DMS79 treated with DMSO at 0.1 percent for 48 hours (cell line): ENCODE measurements at places on chromosomes 11 and 22.

DNA sequence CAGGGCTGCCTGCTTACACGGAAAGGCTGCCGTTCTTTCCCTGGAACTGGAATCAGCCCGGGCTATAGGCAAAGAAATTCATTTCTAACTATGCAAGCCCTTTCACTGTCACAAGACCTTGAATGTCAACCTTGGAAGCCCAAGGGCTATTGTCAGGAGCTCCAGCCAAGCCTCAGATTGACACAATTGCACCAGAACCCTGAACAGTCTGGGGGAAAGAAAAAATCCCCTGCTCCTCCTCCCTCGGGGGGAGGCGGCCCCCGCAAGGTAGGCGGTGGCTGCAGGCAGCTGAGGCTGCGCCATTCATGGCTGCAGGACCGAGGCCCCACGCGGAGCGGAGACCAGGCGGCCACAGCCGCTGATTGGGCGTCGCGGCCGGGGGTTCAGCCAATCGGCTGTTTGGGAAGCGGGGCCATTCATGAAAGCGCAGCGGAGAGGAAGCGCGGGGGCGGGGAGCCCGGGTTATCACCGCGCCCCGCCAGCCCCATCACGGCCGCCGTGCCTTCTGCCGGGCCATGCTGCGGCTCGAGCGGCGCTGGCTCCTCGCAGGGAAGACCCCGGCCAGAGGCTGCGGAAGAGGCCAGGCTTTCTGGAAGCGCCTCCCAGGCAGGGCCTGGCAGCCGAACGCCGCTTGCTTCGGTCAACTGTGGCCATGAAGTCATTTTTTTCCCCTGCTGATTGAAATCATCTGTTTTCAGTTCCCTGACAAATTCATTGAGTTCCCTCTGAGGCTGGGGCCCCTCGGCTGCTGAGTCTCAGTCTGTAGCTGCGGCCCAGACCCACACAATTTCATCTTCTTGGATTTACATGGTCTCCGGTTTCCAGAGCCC lies 38.1 kb upstream of the LINC01488 start:
- DNase-seq, result peak; percentile 57

DNA sequence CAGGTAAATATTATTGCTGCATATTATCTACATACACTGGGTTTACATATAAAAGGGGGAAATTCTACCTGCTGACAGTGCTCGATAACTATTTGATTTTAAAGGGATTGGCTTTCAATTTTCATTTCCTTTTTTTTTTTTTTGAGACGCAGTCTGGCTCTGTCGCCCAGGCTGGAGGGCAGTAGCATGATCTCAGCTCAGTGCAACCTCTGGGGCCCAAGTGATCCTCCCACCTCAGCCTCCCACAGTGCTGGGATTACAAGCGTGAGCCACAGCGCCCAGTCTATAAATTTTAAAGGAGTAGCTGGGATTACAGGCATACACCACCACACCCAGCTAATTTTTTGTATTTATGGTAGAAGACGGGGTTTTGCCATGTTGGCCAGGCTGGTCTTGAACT lies 3.2 kb upstream of the PCF11 start:
- no peak for DNase-seq

DNA sequence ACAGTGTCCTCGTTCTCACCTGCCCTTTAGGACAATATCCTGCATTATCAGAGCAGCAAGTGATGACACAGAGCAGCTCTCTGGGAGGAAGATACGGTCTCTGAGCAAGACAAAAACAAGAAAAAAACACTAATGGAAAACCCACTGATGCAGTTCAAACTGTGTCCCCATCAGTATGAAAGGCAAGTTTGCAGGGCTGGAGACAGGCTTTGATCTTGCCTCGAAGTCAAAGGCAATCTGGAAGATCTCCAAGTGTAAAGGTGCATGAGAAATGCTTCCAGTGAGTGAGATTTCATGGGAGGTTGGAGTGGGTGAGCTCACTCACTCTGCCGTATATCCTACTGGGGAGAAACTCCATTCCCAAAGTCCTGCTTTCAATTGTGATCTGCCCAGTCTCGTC lies 157.5 kb downstream of the KIRREL3 start:
- DNase-seq, result no peak

DNA sequence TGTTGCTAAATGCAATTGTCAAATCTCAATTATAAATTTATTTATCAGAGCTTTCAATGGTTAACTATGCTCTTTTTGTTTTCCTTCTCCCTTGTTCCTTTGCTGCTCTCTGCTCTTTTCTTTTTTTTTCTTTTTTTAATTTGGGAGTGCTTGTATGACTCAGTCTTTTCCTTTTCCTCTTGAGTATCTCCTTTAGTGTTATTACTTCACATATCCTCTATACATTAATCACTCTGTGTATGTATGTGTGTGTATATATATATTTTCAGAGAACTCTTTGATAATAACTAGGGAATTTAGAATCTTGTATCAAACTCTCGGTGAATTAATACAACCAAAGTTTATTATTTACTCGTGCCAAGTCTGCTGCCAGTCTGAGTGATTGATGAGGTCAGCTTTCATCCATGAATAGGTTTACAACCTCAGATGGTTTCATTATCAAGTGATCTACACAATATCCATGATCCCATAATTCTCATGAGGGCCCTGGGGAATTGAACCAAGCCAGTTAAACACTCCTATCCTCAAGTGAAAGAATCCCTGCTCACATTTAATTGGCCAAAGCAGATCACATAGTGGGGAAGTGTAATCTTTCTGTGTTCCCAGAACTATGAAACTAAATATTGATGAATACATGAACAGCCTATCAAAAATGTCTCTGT lies 743.4 kb upstream of the CNTN5 start:
- DNase-seq, result no peak

DNA sequence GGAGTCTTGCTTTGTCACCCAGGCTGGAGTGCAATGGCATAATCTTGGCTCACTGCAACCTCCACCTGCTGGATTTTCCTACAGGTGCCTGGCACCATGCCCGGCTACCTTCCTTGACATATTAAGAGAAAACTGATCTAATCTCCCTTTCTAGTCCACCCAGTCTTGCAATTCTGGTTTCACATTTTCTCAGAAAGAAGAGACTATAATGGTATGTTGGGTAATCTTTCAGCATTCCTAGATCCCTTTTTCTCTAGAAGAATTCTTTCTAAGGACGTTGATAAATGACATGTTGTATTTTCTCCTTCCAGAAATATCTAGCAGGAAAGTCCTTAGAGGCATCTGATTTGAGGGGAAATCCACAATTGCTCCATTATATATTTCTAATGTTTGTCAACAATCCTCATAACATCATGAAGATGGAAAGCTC lies 10.4 kb upstream of the HSPA8 start:
- DNase-seq, result peak; percentile 88

- no peak for DNase-seq
These were observed 1.4 kb upstream of the APOA5 start for GRCh38 chr11:116792869-116793771.

GRCh38 chr11:20474882-20475517 lies 87.5 kb downstream of the PRMT3 start:
- DNase-seq, result peak; percentile 22

GRCh38 chr22:24833881-24834495 lies 28.0 kb downstream of the SGSM1 start:
- DNase-seq, result no peak

DNA sequence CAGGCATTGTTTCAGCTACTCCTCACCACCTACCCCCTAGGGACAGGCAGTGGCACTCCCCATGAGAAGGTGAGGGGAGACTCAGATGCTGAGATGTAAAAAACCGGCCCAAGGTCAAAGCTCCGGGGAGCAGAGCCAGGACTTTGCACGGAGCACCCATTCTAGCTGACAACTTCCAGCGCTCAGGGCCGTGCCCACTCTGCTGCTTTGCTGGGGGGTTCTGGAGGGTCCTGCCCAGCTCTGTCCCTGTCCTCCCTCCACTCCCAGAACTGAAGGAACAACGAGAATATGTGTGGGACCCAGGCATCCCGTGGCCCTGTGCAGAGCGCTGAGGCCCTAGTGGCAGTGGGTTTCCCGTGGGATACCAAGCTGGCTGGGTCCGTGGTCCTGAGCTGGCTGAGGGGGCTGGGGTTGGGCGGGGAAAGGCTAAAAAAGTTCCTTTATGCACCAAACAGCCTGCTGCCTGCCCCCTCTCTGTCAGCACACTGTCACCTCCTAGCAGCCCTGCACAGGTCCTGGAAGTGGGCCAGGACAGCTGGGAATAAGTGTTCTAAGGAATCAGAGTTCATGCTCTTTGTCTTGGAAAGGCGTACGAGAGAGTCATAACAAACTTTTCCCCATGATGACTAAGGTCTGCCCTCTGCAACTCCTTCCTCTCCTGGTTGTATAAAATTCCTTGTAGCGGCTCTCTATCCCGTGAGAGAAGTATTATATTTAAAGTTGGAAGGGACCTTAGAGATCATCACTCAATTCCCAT lies 1.9 kb downstream of the MS4A10 start:
- DNase-seq, result peak; percentile 3

DNA sequence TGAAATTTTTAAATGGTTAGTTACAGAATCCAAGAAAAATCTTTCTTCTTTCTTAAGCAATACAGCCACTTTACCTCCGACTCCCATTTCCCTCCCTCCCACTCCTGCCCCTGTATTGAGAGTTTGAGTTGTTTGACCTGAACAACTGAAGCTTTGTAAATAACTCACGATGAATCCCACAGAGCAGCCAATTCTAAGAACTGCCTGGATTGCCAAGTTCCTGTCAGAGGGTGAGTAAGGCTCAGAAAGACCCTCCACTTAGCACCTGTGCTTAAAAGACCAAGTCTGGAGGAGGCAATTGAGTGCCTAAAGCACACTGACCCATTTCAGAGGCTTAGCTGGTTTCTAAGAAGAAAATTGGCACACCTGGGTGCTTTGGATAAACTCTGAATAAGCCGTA lies 158.5 kb downstream of the MSANTD4 start:
- DNase-seq, result no peak

- DNase-seq, result no peak
These were observed 1506.8 kb downstream of the BRD1 start for GRCh38 chr22:48320683-48321451.

- no peak for DNase-seq
These were observed 89.3 kb downstream of the MPPED1 start for GRCh38 chr22:43500792-43501785.

- no peak for DNase-seq
These were observed 18.0 kb downstream of the SOX6 start for GRCh38 chr11:16338393-16338792.

- no peak for DNase-seq
These were observed 12.5 kb upstream of the MB start for GRCh38 chr22:35629406-35630216.

GRCh38 chr11:95187723-95188122 lies 43.3 kb downstream of the SESN3 start:
- DNase-seq, result no peak

DNA sequence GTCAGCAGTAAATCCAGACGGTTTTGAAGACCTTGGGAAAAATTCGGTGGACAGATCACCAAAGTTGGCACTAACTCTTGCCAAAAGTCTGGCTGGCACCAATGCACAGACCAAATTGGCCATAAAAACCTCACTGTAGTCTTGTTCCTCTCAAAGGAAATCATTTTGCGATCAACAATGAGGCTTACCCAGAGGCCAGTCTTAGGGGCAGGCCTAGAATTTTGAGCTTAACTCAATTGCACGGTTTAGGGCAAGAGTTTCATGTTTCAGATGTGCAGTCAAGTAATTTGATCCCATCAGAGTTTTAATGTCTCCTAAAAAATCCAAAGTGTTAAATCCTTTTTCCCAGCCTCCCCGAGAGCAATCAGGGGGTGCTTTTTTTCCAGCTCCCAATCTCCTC lies 19.0 kb downstream of the MPPED2 start:
- no peak for DNase-seq

GRCh38 chr11:5247472-5248192 lies 2.0 kb downstream of the HBG1 start:
- DNase-seq, result no peak

GRCh38 chr11:8971196-8971923 lies 7.1 kb upstream of the TMEM9B start:
- no peak for DNase-seq

- no peak for DNase-seq
These were observed 673.1 kb downstream of the KCNA4 start for GRCh38 chr11:29343465-29344333.

DNA sequence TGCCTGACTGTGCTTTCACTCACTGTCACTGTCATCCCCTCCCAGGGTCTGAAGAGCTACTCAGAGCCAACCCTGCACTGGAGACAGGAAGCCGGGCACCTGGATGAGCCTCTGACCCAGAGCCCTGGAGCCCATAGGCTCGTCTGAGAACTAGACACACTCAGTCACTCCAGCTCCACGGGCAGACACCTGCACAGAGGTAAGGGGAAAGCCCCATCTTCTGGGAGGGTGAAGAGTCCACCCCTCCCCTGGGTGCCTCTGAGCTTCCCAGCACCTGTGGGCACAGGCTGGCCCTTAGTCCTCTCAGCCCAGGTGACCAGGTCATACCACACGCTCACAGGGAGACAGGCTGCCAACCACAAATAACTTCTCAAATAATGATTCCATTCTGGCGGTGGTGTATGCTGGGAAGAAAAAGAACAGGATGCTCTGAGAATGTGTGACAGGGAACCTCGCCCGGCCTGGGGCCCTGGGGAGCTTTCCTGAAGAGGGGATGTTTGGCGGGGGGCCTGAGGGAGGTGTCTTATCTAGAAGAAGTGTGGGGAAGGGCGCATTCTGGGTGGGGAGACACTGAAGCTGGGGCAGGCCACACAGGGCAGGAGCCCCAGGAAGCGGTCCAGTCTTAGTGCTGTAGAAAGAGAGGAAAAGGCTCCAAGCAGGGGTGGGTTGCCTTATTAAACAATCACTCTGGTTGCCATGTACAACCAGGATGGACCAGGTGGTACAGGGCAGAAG lies 5.3 kb downstream of the CCDC157 start:
- no peak for DNase-seq

GRCh38 chr11:100273066-100273815 lies 413.8 kb upstream of the ARHGAP42 start:
- no peak for DNase-seq

GRCh38 chr11:11528986-11529385 lies 92.8 kb downstream of the GALNT18 start:
- no peak for DNase-seq

DNA sequence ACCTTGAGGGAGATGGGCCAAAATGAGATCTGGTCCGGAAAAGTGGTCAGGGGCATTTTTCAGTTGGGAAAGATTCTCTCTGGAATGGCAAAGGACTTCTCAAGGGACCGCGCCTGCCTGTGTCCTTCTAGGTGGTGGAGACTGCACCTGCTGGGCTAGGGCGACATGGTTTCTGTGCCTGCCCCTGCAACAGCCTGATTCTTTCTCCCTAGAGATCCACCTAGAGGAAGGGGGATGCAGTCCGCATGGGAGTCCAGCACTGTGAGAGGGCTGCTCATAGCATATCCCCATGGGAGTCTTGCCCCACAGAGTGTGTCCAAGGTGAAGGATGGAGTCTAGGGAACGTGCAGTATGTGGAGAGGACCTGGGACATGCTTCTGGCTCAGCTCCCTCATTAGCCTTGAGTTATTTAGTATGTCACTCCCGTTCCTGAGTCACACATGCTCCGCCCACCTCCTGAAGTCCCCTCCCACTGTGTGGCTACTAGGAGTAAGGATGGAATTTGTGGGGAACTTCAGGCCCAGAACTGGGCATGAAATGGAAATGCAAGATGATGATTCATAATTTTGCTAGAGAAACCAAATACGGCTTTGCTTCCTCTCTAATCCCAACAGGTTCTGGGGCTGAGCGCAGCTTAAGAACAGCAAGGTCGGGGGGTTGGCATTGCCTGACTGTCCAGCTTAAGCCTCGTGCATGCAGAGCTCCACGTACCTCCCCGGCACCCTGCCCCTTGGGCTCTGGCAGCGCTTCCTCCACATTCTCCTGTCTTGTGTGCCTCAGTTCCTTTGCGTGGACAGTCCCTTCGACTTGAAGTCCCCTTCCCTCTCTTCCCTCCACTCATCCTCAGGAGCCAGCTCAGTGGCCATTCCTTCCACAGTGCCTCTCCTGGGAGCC lies 35.0 kb downstream of the GRIK4 start:
- no peak for DNase-seq

GRCh38 chr11:1442163-1442562 lies 44.4 kb downstream of the MOB2 start:
- DNase-seq, result no peak

- no peak for DNase-seq
These were observed 728 bp downstream of the TBC1D22A start for GRCh38 chr22:46763051-46763705.
